ENCODE measurements at places on chromosomes 4 and X.

- DNase-seq, result no peak
These were observed 168.2 kb downstream of the C4orf33 start for GRCh38 chr4:129264008-129264657.

DNA sequence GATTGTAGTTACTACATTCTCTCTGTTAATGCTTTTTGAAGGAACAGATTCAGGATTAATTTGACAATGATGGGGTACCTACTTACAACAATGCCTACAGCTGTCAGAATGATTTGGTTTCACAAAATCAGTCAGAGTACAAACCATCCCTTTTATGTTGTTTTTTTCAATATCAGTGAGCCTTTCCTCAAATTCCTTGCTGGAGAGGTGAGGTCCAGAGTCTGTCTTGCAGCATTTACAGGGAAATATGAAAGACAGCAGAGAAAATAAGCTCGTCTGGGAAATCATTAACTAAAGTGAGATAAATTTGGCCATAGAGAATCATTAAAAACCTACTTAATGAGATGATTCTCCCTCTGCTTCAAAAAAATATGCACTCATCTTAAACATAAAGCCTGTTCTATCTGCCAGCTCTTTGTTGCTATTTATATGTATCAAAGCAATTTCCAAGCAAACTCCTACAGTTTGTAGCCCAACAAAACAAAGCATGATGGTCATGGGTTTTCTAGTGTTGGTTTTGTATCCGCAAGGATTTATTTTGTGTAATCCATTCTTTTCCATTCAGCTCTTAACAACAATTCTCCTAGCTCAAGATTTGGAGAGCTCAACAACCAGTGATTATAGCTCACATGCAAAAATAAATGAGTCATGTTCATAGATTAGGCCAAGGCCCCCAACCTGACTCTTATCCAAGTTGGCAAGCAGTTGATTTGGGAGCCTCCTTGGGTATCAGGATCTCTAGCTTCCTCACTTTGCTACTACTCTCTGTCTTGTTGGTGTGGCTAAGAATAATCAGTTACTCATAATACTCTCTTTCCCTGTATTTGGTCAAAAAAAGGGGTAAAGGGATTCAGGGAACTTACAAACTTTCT lies 222.6 kb downstream of the ENOX2 start:
- no peak for DNase-seq

GRCh38 chrX:19824603-19825002 lies 62.8 kb downstream of the SH3KBP1 start:
- DNase-seq, result no peak

DNA sequence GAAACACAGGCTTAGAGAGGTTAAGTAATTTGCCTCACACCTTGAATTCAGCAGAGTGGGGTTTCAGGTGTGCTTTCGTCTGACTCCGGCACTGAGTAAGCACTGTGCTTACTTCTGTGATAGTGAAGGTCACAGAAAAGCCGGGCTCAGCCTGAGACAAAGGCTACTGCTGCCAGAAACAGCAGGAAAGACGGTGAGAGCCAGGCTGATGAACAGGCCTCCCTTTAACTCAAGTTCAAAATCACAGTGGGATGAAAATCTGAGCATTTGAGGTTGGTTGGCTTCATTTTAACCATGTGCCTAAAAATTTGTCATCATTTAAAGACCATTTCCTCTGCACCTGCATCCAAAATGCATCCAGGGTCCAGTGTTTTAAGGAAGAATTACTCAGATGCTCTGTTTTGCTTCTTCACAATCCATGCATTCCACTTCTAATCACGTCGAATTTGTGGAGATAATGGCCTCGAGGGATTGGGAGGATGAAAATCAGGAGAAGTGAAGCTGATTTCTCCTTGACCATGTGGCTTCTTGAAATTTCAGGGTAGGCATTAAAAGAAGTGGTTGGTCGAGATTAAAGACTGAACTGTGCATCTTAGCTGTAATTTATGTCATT lies 121.2 kb upstream of the LNX1 start:
- DNase-seq, result no peak

- DNase-seq, result peak; percentile 28
These were observed 797 bp downstream of the TXLNG start for GRCh38 chrX:16786791-16787735.
